NAMALWA (cell line): ENCODE measurements at places on chromosomes 12 and 14.

DNA sequence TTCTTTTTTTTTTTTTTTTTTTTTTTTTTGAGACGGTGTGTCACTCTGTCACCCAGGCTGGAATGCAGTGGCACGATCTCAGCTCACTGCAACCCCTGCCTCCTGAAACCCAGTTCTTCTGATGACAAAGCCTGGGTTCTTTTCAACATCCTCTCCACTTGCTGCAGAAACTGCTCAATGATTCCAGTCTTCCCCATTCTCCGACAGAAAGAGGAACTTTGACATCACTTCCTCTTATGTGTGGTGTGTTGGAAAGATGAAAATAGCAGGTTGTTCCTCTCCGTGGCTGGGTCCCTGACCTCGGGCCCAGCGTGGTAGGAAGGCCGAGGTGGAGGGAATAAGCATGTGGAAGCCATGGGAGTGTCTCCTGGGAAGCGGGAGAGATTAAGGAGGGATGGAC lies 198.4 kb downstream of the PHETA1 start:
- peak; percentile 39 for DNase-seq

DNA sequence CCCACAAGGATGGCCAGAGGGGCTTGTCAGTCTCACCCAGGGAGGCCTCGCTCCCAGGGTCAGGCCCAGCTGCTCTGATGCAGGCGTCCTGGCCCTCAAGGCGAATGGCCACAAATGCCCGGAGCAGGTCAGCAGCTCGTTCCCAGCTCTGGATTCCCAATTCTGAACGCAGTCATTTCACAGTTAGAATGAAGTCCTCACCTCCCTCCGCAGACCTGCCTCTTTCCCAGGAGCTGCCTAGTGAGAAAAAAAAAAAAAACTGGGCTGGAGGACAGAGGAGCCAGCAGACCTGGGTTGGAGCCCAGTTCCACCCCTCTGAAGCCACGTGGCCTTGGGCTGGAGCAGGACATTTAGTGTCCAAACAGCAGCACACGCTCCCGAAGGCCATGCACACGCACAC lies 62.2 kb upstream of the DIO3 start:
- no peak for DNase-seq

DNA sequence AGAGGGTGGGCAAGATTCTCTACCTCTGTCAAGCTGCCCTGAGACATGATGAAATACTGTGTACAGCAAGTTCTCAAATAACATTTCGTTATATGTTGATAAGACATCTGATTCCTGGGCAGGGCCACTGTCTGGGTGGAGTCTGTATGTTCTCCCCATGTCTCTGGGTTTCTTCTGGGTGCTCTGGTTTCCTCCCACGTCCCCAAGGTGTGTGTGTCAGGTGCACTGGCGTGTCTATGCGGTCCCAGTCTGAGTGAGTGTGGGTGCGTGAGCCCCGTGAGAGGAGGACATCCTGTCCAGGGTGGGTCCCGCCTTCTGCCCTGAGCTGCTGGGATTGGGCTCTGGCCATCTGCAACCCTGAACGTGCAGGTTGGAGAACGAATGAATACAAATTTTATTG lies 29.6 kb downstream of the KCTD10 start:
- no peak for DNase-seq

DNA sequence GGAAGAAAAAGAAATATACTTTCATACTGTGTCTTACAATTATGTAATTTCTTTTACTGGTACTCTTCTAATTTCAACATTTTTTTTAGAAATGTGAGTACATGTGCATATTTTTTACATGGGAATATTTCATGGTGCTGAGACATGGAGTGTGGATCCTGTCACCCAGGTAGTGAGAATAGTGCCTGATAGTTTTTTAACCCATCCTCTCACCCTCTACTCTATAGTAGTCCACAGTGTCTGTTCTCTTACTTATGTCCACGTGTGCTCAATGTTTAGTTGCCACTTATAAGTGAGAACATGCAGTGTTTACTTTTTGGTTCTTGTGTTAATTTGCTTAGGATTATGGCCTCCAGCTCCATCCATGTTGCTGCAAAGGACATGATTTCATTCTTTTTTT lies 548.8 kb downstream of the AACS start:
- no peak for DNase-seq

DNA sequence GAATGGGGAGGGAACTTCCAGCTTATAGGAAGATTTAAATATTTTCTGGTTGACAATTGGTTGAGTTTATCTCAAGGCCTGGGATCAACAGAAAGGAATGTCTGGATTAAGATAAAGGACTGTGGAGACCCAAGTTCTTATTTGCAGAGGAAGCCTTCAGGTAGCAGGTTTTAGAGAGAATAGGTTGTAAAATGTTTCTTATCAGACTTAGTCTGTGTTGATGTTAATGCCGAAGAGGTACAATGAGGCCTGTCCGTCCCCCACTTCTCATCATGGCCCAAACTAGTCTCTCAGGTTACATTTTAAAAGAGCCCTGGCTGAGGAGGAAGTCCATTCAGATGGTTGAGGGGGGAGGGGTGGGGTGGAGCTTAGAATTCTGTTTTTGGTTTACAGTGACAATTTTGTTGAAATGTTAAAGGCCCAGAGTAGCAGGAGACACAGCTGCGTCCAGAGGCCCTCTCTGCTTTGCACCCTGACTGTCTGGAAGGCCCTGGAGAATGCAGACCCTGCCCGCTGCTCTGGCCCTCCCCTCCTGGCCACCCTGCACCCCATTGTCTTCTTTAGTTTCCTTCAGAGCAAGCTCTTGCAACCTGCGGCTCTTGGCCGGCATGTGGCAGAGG lies 672.5 kb upstream of the TMEM132C start:
- DNase-seq: no peak

DNA sequence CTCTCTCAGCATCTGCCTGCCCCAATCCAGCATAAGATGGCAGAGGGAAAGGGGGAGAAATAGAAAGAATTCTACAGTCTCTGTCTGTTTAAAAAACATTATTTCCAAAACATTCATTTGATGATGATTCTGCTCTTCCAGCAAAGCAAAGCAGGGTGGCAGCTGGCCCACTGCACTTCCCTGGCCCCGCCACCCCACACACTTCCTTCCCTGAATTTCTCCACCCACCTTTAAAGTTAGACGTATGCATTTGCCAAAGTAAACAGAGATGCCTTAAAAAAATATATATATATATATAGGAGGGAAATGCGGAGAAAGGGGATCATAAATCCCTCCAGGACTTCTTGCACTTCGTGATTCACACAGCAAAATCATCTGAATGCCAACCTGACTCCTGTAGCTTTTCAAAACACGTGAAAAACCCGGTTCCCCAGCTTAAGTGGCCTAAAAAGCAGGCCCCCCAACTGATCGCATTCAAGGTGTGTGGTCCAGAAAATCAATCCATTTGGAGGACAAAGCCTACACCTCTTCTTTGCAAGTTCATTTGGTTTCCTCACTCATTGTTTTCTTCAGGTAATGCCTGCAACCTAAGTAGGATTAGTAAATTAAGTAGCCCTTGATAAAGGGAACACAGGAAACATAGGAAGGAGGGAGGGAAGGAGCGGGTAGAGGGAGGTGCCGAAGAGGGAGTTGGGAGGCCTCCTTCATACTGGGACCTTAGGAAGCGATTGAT lies 68.8 kb downstream of the LLPH start:
- DNase-seq: no peak
